ENCODE measurements at places on chromosomes 12 and 14.

GRCh38 chr12:30806989-30807694 is 52.4 kb upstream of the CAPRIN2 start:
- DNase-seq = no peak

DNA sequence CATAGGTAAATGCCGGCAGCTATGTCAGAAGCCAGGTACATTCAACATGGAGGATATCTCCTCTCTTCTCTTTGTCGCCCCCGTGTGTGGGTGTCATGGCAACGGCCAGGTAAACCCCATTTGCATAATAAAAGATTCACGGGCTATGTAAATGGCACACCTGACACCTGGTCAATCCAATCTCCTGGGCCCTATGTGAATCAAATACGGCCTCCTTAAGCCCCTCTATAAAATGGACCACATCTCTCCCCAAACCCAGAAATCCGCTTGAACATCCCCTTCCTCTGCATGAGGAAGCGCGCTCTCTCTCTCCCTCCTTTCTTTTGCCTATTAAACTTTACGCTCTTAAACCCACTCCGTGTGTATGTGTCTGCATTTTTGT is 363.7 kb downstream of the SOX5 start:
- no peak for DNase-seq

GRCh38 chr14:101882141-101882935 is 82.0 kb upstream of the DYNC1H1 start:
- DNase-seq = no peak

DNA sequence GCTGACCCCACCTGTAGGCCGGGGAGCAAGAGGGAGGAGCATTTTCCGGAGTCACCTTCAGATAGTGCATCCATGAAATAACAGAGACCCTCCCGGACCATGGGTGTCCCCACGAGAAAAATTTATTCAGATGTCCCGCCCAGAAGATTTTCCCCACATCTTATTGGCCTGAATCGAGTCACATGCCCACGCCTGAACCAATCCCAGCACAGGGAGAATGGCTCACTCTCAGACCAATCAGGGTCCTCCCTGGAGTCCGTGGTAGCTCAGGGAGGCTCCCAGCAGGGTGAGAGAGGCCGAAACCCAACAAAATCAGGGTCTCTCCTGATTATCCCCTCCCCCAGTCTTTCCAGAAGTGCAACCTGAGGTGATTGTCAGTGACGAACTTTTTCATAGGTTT is 16.4 kb upstream of the NCOR2 start:
- no peak for DNase-seq

DNA sequence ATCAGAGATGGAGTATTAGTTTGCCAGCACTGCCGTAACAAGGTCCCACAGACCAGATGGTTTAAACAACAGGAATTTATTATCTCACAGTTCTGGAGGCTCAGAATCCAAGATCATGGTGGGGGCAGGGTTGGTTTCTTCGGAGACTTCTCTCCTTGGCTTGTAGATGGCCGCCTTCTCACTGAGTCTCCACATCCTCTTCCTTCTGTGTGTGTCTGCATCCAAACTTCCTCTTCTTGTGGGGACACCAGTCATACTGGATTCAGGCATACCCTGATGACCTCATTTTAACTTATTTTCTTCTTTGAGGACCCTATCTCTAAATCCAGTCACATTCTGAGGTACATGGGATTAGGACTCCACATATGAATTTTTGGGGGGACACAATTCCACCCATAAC is 455.5 kb downstream of the RGS6 start:
- DNase-seq = no peak

- no peak for DNase-seq
These were observed 55.5 kb downstream of the FAM222A start for GRCh38 chr12:109768901-109769670.

- DNase-seq = no peak
These were observed 64.2 kb downstream of the CMAS start for GRCh38 chr12:22110176-22110575.

DNA sequence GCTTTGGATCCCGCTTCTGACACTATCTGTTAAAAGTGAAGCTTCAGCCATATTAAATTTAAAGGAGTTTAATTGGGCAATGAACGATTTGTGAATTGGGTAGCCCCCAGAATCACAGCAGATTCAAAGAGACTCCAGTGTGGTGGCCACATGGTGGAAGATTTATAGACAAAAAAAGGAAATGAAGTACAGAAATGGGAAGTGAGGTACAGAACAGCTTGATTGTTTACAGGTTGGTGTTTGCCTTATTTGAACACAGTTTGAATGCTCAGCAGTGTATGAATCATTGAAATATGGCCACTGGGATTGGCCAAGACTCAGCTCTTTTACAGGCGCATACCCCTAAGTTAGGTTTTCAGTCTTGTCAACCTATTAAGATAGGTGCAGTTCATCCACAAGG is 21.9 kb downstream of the CCDC91 start:
- no peak for DNase-seq

GRCh38 chr12:56943878-56944277 is 9.7 kb upstream of the SDR9C7 start:
- DNase-seq = no peak

- DNase-seq = no peak
These were observed 34.0 kb downstream of the CIT start for GRCh38 chr12:119843100-119843499.

GRCh38 chr12:93245543-93245942 is 132.2 kb upstream of the NUDT4 start:
- DNase-seq = no peak

DNA sequence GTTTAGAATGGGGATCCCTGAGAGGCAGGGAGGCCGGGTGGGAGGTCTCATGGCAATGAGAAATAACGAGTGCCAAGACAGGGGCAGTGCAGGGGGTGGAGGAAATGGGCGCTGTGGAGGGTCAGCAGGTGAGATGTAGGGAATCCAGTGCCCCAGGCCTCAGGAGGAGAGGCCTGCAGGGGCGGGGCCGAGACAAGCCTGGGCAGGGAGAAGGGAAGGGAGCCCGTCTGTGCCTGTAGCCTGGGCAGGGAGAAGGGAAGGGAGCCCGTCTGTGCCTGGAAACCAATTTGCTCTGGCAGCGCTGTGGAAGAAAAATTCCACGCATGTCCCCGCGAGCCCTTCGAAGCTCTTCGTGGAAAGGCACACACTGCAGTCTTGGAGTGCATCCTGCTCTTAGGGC is 10.6 kb upstream of the NCOR2 start:
- no peak for DNase-seq

DNA sequence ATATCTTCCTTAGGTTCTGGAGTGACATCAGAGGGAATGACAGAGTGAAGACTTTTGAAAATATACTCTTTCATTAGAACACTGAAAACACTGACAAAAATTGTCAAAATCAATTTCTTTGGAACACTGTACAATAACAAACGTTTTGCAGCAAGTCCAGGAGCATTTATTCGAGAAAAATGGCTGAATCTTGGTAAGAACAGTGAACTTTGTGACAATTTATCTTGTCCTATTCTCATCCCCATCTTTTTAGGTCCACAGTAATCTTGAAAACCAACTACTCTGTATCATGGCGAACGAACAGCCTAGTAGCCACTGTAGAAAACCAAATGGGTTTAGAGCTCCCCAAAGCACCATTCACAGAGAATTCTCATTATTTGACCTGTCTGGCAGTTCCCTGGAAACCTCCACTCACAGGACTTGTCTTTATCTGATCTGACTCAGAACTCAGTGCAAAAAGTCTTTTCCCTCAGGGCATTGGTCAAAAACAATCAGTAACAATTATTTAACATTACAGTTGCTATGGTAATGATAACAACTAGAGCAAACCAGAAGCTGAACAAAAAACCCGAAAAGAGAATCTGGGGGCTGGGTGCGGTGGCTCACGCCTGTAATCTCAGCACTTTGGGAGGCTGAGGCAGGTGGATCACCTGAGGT is 20.3 kb upstream of the PPP2R5E start:
- DNase-seq = no peak

GRCh38 chr14:92473969-92474535 is 39.5 kb upstream of the RIN3 start:
- no peak for DNase-seq

- DNase-seq = no peak
These were observed 155.7 kb downstream of the DPF3 start for GRCh38 chr14:72738161-72738611.

- no peak for DNase-seq
These were observed 30.1 kb upstream of the PWP1 start for GRCh38 chr12:107655281-107656065.

DNA sequence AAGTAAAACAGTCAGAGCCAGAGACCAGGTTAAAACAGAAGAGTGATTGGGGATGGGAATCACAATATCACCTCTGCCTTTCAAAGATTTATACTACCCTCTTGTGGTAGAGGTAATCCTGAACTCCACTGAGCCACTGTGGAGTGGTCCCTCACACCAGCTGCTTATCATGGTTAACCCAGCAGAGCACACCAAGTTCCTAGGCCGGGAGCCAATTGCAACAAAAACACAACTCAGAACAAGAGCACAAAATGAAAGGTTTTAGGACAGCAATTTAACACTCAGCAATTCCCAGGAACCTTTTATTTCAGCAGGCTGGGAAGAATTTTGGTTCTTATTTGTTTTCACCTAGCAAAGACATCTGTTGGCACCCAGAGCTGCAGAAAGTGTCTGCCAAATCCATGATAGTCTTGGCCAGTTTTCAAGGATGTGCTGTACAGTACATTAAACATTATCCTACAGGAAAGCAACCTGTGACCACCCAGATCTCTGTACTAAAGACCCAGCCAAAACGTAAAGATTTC is 220.5 kb upstream of the ATXN7L3B start:
- DNase-seq = no peak

Data from T-helper 9 cell (primary cell).